ENCODE measurements at places on chromosomes 1 and 21.

- no peak for DNase-seq
These were observed 44.1 kb downstream of the ITSN1 start for GRCh38 chr21:33686386-33686785.

GRCh38 chr1:29033829-29034466, 89.8 kb downstream of the TMEM200B start:
- DNase-seq: no peak

- no peak for DNase-seq
These were observed 382.1 kb upstream of the B3GALT2 start for GRCh38 chr1:193568512-193568911.

DNA sequence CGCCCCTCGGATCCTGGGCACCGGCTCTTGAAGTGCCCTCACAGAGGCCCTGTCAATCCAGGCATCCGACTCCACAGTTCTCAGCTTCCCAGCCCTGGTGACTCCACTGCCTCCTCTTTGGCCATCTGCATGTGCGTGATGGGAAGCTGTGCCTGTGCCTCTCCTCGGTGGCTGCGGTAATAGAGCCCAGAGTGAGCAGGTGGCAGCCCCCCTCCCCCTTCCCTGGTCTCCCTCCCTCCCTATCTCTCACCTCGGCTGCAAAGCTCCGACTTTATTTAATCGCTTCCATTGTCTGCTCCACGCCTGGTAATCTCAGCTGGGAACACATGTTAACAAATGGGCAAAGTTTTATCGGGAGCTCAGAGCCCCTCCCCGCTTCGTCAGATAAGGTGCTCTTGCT, 91.9 kb downstream of the IGSF21 start:
- DNase-seq: no peak

DNA sequence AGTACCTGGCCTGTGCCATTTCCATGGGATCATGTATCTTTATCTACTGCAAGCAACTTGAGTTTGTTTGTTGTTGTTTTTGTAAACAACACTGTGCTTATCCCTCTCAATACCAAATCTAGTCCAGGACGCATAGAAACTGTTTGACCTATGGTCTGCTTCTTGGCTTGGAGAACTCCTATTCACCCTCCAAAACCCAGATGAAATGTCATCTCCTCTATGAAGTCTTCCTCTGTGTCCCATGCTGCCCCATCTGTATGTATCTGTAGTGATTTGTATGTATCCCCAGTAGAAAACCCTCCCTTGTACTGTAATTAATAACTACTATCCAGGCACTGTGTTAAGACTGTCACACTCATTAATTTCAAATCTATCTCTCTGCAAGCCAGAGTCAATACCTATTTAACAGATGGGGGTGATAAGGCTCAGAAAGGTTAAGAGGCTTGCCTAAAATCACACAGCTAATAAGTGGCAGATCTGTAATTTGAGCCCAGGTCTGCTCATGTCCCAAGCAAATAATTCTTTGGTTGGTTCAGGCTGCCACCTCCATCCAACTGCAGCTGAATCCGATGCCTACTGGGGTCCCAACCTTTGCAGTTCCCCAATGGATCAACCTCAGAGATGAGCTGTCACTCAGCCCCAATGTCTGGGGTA, 24.6 kb upstream of the ECE1 start:
- no peak for DNase-seq

GRCh38 chr1:163308811-163309210, 12.9 kb upstream of the NUF2 start:
- DNase-seq: no peak

GRCh38 chr21:38346286-38346685, 89.5 kb downstream of the KCNJ15 start:
- no peak for DNase-seq

DNA sequence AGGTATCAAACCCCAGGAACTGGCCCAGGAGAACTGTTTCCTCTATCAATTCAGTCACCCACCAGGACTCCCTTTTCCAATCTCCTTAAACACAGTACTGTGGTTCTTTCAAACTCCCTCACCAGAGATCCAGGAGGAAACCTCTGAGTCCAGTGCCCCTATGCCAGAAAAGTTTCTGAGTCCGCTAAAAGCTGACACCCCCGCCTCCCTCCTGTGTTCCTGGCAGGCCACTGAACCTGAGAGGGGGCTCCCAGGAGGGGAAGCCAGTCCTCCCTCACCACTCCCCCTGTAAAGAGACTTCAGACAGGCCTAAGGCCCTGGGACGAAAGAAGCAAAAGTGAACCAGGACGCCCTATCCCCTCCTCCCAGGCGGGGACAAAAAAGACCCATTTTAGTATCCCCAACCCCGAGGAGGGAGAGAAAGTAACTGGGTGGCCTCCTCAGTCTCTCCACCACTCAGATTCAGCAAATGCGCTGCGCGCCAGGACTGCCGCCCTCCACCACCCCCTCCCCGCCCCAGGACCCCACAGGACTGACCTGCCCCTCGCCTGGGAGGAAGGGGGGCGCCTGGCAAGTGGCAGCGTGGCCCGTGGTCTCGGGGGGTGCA, 624 bp downstream of the SLC41A1 start:
- DNase-seq: peak; percentile 65

DNA sequence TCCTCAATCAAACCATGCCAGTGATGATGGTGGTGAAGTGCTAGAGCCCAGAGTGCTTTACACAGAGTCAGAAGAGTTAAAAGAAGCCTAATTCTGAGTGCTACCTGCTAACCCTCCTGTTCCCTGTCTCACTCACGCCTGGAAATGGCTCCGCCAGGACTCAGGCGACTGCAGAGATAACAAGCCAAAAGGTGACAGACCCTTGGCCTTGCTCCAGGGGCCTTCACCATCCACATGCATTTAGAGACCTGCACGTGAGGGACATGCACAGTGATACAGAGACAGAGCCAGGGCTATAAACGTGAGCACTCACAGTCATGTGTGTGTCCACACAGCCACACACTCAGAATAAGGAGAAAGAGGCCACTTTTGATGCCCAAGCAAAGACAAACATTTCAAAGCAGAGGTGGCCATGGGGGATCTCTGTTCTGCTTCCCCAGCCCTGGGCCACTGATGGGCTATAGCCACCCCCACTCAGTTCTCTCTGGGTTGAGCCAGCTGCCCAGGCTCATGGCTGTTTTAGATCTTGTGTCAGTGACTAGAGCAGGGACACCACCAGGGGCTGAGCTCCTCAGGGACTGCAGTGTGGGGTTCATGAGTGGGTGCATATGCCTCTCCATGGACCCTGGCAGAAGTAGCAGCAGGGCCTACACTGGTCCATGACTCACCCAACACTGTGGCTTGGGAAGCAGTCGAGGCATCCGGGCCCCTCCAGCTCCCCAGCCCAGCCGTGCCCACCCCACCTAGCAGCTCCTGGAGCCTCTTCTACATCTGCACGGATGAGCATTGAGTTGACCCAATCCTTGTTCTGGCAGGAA, 117.2 kb downstream of the EPHB2 start:
- no peak for DNase-seq

Data from activated CD8-positive, alpha-beta memory T cell treated with anti-CD3 and anti-CD28 coated beads, Interleukin-2, amount 50 U/mL, for 48 hours (primary cell).